Left ventricle myocardium superior (tissue), 1 donor: ENCODE measurements at places on chromosomes 4 and X. TPM values are rescaled to one million over a fixed set of nuclear protein-coding genes. Genes with fewer than 3 reads are reported as not detected.

DNA sequence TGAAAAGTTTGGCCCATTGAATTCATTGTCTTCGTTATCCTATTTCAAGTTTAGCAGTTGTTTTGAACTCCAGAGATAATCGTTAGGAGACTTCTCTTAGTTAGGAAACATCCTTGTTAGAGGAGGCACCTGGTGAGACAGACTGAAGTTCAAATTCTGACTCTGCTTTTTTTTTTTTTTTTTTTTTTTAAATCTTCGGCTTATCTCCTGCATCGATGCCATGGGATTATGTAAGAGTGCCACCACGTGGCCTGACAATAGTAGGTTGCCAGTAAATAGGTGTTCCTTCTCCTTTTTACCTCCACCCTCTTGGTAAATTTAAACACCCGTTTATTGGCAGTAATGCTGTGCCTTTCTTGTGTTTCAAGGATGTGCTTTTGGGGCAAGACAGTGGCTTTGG lies 149.3 kb downstream of the SOWAHB start:
- DNase-seq, result no peak

GRCh38 chr4:144948009-144948408 lies 150.0 kb downstream of the ANAPC10 start:
- DNase-seq, result no peak

DNA sequence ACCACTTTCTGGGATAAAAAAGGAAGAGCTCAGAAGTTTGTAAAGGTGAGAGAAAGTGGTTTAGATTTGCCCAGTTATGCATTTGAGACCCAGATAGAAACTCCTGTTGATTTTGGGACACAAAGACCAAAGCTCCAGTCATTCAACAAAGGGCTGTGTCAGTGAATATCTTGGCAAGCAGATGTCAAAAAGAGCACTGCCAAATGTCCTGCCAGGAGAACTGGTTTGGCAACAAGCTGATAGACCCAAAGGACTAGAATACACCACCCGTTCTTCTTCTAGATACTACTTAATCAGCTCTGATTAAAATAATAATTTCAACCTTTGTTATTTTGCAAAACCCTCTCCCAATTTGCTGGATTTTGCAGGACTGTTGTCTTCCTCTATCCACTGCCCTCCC lies 121.4 kb downstream of the NHS start:
- no peak for DNase-seq

DNA sequence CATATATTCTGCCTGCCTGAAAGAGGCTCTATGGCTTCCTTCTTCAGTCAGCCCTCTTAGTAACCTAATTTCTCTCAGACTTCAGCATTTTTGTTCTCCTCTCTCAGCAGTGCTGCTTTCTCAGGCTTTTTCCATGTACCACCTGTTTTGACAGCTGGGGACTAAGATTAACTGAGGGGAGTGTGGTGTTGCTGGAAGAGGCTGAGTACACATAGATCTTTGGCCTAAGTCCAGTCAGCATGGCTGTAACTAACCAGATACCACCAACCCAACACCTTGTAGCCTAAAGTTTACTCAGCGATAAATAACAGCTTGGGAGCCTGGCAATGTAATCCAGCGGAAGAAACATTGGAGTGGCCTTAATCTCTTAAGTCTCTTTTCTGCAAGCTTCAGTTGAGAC lies 85.5 kb downstream of the RTL3 start:
- no peak for DNase-seq

DNA sequence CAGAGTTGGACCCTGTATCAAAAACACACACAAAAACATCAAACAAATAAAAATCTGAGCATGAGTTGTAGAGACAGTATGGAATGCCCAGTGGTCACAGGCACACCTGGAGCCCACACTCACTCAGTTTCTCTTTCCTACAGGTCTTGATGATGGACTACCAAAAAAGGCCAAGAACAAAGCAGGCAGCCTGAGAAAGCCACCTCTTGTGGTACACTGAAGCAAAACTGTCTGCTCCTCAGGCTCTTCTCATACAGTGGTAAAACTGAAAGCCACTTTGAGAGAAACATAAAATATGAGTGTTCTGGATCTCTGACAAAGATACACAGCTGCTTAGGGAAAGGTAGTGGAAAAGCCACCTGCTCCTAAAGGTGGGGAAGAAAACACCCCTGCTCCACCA lies 1206.9 kb downstream of the FSTL5 start:
- no peak for DNase-seq

GRCh38 chrX:45852884-45853283 lies 652.2 kb upstream of the DIPK2B start:
- no peak for DNase-seq

DNA sequence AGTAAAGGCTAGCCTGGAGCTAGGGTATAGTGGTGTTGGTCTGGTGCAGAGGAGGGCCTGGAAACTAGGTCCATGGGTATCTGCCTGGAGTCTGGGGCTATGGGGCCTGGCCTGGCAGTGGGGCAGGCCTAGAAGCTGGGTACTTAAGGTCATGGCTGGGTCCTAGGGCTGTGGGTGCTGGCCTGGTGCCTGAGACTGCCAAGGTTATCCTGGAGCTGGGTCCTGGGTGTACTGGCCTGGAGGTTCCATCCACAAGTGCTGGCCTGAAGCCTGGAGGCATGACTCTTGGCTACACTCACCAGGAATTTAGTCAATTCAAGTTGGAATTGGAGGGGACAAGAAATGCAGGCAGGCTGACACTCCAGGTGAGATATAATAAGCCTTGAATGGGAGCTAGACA lies 108.4 kb upstream of the ZCCHC13 start:
- DNase-seq, result peak; percentile 56

GRCh38 chr4:114921790-114922591 lies 191.4 kb downstream of the NDST4 start:
- DNase-seq, result no peak

DNA sequence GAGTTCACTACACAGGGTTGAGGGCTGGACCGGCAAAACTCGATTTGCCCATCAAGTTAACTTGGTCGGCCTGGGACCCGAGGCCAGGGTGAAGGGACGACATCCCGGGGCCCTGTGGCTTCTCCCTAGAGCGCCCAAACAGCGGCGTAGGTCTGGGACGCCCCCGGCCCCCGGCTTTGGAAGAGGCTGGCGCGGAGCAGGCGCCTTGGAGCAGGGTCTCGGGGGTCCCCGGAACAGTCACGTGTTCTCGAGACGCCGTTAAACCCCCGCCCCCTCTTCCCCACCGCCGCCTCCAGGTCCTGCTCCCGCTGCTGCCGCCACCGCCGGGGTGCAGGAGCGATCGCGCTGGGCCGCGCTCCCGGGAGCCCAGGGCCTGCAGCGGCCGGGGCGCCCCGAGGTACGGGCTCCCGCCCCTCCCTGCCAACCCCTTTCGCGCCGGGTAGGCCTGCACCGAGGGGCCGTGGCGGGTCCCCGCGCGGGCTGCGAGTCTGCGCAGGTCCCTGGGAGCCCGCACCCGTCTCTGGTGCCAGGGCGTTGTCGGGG lies at the start of gene NPY5R:
Gene NPY5R (plus strand): TSS at position 289 of the 543 bp plus-strand sequence. CDS start 6,382 bp downstream, outside the sequence.
- DNase-seq, result peak; percentile 23

GAGE12J gene
- not detected for total RNA-seq

FAT4 gene
- total RNA-seq, result 6.1 TPM

MAB21L2 gene
- 0.17 TPM for total RNA-seq
